ENCODE measurements at places on chromosomes 1 and 21.

- DNase-seq = no peak
These were observed 28.3 kb downstream of the CCN1 start for GRCh38 chr1:85608851-85609250.

GRCh38 chr1:200724064-200724463 is 14.6 kb upstream of the CAMSAP2 start:
- DNase-seq = no peak

GRCh38 chr21:38080888-38081287 is 164.6 kb upstream of the KCNJ6 start:
- no peak for DNase-seq

GRCh38 chr1:218171302-218171893 is 113.7 kb upstream of the RRP15 start:
- no peak for DNase-seq

- no peak for DNase-seq
These were observed 122.2 kb downstream of the KCNN3 start for GRCh38 chr1:154747740-154748404.

- no peak for DNase-seq
These were observed 35.2 kb downstream of the TGFBR3 start for GRCh38 chr1:91850708-91851107.

DNA sequence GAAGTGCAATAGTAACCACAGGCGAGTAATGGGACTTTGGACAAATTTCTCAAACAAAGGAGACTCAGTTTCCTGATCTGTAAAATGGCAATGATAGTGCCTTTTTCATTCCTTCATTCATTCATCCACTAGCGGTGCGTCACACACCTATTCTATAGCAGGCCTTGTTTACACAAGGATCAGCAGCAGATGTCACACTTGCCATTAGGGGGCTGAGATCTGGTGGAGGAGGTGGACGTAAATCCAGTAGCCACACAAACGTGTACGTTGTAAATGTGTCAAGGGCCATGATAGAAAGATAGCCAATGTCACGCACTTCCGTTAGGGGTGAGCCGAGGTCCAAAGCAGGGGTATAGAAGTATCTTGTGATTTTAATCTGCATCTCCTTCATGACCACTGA is 34.2 kb downstream of the SERINC2 start:
- DNase-seq = no peak

GRCh38 chr1:203996126-203996525 is 76.8 kb upstream of the SOX13 start:
- peak; percentile 53 for DNase-seq

DNA sequence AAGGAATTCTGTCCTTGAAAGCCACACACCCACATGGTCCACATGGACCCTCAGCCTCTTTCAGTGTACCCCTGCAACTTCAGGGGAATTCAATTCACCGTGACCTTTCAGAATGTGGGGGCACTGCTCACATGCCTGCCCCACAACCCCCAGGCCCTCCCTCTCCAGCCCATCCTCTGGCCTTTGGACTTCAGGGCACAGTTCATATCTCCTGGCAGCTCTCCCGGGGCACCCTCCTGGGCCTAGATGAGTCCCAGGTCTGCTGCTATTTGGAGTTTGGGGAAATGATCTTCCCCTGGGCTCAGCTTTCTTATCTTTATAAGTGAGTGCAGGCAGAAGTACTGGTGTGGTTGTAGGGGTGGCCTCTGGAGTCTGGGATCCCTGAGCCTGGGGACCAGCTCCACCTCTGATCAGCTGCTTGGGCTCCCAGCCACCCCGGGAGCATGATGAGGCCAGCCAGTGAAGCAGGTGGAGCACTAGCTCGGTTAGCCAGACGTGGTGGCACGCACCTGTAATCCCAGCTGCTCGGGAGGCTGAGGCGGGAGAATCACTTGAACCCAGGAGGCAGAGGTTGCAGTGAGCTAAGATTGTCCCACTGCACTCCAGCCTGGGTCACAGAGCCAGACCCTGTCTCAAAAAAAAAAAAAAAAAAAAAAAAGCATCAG is 15.8 kb downstream of the C1orf167 start:
- no peak for DNase-seq

- no peak for DNase-seq
These were observed 270.8 kb downstream of the FOXD2 start for GRCh38 chr1:47708658-47709018.

- no peak for DNase-seq
These were observed 47.8 kb downstream of the GIPC2 start for GRCh38 chr1:78093560-78093959.

- DNase-seq = no peak
These were observed 3.2 kb upstream of the ACTRT2 start for GRCh38 chr1:3018051-3018471.

- DNase-seq = no peak
These were observed 9.3 kb downstream of the KIF21B start for GRCh38 chr1:201013991-201014815.

- DNase-seq = no peak
These were observed 391.2 kb downstream of the RWDD3 start for GRCh38 chr1:95625224-95625623.

DNA sequence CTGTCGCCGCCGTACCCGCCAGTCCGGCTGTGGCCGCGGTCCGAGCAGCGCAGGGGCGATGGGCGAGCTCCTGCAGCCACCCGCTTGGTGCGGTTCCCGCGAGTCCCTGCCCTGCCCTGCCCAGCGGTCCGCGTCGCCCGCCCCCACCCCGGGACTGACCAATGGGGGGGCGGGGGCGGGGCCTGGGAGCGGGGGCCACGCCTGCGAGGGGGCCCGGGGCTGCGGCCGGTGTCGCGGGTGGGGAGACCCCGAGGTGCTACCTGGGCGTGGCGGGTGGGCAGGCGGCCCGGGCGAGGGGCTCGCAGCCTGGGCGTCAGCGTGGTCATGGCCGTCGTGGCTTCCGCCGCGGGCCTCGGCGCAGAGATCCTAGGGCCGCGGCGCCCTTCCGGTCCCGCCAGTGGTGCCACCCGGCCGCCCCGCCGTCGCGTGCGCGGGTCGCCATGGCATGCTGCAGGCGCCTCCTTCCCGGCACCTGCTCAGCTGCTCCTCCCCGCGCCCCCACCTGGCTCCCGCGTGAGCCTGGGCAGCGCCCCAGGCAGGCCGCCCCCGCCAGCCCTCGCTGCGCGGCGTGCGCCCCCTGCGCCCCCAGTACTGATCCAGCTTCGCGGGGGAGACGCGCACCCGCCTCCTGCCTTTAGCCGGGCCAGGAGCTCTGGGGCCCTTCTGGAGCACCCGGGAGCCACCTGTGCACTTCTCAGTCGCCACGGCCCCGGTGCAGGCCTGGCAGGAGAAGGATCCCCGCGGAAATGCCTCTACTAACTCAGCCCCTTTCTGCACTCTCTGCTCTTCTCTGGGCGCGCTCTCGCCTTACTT is at the start of gene BMP8B:
TSS of gene BMP8B (minus strand) at position 108 of the 813 bp plus-strand sequence. CDS start 380 bp downstream, outside the sequence.
- DNase-seq = peak; percentile 8

DNA sequence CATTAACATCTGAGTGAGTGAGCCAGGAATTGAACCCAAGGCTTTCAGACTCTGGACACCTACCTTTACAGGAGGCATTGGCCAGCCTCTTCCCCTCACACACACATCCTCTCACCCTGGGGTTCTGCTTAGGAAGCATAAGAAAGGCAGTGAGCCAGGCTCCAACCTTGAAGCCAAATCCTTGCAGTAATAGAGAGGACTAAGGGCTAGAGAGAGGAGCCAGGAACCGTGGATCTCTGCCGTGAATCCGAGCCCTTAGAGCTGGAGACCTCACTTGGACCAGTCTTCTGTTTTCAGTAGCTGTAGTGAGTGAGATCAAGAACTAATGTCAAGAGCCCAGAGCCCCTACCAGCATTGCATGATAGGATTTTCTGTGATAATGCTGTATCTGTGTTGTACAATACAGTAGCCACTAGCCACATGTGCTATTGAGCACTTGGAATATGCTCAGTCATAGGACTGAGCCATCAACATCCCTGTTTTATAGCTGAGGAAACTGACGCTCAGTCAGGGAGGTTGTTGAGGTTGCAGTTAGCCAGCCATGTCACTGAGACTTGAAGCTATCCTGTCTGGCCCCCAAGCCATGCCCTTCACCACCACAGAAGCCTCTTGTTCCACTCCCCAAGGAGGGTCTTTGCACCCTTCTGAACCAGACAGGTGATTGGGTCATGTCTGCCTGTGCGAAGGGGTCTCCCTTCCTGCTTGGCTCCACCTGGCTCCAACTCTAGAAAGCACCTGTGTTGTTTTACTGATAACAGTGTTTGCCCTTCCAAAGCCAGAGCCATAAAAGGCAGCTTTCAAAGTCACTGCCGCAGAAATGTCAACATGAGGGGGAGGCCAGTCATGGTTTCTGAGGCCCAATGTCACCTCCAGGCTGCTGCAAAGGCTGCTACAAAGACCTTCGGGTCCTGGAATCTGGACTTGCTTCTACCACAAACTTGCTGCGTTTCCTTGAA is 101.1 kb upstream of the JUN start:
- DNase-seq = no peak

- DNase-seq = no peak
These were observed 13.4 kb downstream of the ITSN1 start for GRCh38 chr21:33655588-33656221.

- DNase-seq = no peak
These were observed 19.4 kb downstream of the RRP15 start for GRCh38 chr1:218304281-218305039.

- no peak for DNase-seq
These were observed 779 bp upstream of the DEGS1 start for GRCh38 chr1:224182057-224182865.

DNA sequence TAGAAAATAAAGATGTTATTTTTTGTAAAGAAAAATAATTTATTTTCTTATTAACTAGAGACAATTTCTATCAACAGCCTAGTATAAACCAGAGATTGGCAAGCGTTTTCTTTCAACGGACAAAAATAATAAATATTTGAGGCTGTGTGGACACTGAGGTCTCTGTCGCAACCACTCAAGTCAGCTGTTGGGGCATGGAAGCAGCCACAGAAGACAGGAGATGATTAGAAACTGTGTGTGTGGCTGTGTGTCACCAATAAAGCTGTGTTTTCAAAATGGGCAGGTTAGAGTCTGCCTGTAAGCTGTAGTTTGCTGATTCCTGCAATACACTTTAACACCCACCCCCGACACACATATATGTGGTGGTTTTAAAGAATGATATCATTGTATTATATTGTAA is 200.6 kb upstream of the HMCN1 start:
- no peak for DNase-seq

- no peak for DNase-seq
These were observed 190.7 kb downstream of the HHIPL2 start for GRCh38 chr1:222357252-222357651.

GRCh38 chr1:159897962-159898361 is 2.0 kb downstream of the CFAP45 start:
- no peak for DNase-seq

DNA sequence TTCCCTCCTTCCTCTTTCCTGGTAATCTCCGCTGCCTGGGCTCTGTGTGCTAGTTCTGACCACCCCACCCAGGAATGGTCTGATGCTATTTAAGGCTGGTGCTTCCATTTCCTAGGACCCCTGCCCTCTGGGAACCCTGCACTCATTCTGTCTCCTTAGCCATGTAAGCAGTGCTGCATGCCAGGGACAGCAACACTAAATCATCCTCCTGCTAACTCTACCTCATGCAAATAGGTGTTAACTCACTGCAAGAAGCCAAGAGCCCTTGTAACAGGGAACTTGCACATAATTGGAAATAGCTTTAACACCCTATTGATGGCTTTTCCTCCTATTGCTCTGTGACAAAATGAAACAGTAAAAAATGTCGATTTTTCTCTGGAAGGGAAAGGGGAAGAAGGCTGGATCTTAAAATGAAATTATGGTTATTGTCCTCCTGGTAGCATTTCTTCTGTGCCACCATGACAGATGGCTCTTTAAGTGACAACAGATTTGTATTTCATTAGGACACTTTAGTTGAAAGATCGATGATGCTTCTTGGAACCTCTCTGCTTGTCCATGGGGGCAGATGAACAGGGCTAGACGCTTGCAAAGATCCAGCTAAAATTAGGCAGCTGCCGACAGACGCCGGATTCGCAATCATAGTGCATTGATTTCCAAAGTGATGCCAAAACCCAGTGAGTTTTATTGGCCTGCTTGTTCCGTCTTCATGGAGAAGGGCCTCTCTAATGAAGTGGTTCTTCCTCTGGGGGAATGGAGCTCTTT is 551.7 kb downstream of the MATN1 start:
- DNase-seq = no peak

GRCh38 chr1:244354810-244355278 is 96.9 kb downstream of the ADSS2 start:
- no peak for DNase-seq

DNA sequence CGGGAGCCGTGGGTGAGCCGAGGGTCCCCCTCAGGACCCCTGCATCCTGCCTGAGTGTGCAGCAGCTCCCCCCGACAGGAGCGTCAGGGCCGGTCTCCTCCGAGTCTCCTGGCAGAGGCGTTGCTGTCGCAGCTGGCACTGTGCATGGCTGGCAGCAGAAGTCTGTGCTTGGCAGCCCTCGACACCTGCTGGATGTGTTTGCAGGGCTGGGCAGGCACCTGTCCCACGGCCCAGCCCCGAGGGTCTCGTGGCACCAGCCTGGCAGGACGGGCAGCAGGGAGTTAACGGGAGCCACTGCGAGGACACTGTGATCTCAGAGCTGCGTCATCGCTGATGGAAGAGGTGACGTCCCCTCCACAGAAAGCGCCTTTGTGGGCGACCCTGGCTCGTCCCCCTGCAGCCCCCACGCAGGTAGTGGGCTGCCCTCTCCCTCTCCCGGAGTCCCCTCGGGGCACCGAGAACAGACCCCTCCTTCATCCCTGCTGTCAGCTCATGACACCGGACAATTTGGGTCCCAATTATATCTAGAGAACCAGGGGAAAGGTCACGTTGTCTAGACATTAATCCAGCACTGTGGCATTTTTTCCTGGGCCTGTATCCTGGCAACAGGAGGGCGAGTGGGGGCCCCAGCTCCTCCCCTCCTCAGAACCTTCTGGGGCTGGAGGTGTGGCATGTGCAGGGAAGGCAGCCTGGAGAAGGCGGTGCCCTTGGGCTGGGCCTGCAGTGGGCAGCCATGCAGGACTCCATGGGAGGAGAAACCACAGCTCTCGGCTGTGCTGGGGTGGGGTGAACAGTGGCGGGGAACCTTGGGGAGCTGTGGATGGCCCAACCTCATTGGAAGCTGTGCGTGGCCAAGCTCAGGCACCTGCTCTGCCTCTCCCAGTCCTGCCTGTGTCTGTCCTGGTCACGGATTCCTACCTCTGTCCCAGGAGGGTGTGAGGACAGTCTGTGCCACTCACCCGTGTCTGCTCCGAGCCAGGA is 15.4 kb downstream of the COL18A1 start:
- DNase-seq = no peak

- DNase-seq = no peak
These were observed 132.0 kb upstream of the ZBTB40 start for GRCh38 chr1:22319608-22320007.

- no peak for DNase-seq
These were observed 8.0 kb downstream of the SYT6 start for GRCh38 chr1:114145504-114146151.

GRCh38 chr21:15373941-15374340 is 309.1 kb upstream of the NRIP1 start:
- no peak for DNase-seq

GRCh38 chr1:64478594-64479470 is 8.9 kb downstream of the CACHD1 start:
- DNase-seq = no peak

- DNase-seq = no peak
These were observed 203.5 kb downstream of the CAMTA1 start for GRCh38 chr1:6988796-6989195.

GRCh38 chr1:217617126-217617525 is 13.8 kb downstream of the GPATCH2 start:
- no peak for DNase-seq
